RPMI7951 (cell line): ENCODE measurements at places on chromosomes 5 and 9.

GRCh38 chr5:165305596-165305995, 1800.2 kb downstream of the MAT2B start:
- DNase-seq: no peak

DNA sequence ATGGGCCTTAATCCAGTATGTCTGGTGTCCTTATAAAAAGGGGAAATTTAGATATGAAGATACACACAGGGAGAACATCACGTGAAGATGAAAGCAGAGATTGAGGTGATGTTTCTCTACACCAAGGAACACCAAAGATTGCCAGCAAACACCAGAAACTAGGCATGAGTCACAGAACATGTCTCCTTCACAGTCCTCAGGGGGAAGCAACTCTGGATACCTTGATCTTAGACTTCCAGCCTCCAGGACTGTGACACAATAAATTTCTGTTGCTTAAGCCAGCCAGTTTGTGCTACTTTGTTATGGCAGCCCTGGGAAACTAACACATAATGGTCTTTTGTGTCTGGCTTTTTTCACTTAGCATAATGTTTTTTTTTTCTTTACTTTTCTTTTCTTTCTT, 41.2 kb upstream of the STRBP start:
- no peak for DNase-seq

GRCh38 chr5:149128023-149128875, 13.0 kb upstream of the ABLIM3 start:
- peak; percentile 49 for DNase-seq

- no peak for DNase-seq
Observed at GRCh38 chr9:11653867-11654266, 1039.3 kb upstream of the TYRP1 start.

GRCh38 chr5:163276466-163276865, 160.9 kb upstream of the CCNG1 start:
- no peak for DNase-seq

GRCh38 chr5:159783726-159784247, 132.5 kb upstream of the ADRA1B start:
- DNase-seq: no peak

DNA sequence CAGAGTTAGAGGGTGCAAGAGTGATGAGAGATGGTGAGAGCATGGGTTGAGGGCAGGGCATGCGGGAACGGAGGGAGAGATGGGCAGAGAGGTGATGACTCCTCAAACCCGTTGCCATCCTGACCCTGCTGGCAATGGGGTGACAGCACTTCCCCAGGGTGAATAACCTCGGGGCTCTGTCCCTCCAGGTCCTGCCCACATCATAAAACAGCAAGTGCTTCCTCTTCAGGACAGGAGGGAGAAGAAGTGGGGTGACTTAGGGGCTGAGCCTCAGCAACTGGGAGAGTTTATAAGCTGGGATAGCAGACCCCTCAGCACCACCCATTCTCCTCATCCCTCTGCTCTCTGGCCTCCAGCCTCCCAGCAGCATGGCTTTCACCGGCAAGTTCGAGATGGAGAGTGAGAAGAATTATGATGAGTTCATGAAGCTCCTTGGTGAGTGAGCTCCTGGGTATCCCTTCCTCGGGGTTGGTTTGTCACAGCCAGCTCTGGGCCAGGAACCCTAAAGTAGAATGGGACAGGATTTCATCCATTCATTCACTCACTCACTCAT, at the start of gene FABP6:
Gene FABP6 (plus strand): TSS at position 317 of the 553 bp plus-strand sequence. CDS start 52 bp downstream, at position 369.
- no peak for DNase-seq

DNA sequence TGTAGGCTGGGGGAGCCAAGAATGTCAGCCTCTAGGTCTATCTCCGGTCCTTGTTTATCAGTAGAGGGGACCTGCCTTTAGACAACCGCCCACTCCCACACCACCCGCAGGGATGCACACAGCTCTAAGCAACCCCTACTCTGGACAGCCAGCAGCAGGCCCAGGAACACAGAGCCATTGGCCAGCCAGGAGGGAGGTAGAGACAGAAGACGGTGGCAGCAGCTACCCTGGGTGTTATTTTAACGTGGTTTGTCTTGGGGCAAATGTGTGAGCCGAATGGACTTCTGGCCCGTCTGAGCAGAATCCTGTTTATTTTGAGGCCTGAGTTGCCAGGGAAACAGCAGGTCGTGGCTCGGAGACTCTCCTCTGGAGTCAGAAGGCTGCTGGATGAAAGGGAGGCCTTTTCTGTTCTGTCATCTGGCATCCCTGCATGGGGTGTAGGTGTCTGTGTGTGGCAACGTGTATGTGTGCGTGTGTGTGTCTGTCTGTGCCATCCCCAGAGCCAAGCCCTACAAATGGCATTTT, 382 bp upstream of the FGF1 start:
- peak; percentile 87 for DNase-seq

- peak; percentile 7 for DNase-seq
Observed at GRCh38 chr5:177336112-177336511, 15.4 kb downstream of the LMAN2 start.

GRCh38 chr9:134632329-134632728, 9.3 kb upstream of the COL5A1 start:
- DNase-seq: no peak

DNA sequence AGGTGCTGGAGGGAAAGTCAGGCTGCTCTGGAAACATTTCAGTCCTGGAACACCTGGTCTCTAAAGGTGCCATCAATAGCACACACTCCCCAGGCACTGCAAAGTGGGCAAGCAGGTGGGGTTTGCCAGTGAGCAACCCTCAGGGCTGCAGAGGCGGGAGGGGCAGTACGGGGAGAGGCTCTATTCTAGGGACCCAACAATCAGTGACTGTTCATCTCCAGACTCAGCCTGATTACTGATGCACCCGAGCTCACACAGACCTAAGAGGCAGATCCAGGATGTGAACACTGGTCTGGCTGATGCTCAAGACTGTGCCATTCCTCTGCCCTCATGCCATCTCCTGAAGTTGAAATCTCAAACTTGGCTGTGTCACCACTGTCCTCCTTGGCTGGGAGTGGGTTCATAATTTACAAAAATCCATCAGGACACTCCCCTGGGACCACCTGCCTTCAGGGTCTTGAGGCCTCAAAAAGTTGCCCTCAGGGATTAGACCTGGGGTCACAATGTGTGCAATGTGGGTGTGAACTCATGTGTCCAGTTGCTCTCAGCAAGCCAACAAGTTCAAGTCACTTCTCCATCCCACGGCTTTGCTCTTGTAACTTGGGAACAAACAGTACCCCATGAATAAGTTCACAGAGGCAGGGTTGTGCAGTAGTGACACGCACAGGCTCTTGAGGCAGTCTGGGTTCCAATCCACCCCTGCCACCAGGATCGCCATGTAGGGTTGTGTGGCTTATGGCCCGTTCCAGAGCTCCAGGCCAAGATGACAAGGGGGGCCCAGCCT, 19.9 kb upstream of the KCNMB1 start:
- no peak for DNase-seq

DNA sequence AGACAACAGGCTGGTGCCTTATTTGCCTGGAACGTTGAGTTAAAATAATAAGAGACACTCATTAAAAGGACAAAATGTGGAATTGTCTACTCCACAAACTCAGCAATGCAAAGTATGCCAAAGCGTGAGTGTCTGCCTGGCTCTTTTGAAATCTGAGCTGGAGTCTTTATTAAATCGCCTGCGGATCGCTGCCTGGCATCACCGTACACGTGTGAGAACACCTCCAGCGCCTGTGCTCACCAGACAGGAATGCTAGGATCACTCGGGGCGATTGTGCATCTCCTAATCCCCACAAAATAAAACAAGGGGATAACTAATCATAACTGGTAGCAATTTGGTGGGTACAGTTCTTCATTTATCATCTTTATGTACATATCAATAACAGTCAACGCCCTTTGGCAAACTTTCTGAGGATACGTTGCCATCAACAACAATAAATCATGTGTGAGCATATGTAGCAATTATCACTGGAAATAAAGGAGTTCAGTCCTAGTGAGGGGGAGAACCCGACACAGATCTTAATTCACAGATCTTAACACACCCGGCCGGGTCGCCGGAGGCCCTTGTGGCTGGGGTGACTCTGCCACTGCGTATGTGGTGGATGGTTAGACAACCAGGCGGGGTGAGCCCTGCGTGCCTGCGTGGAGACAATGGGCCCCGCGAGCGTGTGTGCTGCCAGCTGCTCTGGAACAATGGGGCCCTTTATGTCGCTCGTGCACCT, 284.9 kb upstream of the IRX1 start:
- peak; percentile 97 for DNase-seq

DNA sequence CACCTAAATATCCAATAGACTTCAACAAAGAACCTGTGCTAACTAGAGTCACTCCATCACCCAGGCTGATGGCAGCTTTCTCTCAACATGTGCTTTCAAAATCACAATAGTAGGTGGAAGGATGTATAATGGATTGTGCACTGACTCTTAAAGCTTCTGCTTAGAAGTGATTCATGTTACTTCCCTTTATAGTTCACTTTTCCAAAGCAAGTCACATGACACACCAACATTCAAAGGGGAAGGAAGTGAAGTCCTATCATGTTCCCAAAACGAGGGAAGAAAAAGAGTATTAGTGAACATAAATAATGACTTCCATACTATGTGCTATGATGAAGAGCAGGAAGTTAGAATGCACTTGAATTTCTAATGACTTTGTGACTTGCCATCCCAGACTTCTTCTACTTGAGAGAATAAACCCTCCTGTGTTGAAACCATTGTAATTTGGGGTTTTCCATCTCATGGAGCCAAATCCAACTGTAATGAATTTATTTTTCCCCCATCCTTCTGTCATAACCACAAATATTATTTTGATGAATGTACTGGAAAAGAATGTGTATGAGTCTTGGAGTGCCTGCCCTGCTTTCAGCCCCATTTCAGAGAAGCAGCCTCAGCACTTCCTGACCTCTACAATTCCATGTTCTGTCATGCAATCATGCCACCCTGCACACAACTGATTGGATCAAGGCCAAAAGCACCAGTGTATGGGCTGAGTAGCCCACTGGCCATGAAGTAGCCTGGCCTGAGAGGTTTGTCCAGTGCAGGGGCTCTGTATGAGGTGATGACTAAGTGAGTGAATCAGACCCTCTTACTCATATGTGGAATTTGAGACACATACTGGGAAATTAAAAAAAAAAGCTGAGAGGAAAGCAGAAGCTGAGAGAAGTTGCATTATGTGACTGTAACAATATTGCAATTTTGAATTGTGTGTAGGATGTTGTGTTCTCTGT, 525.9 kb upstream of the CLINT1 start:
- peak; percentile 97 for DNase-seq

GRCh38 chr9:4298255-4299004, 1.4 kb downstream of the GLIS3 start:
- DNase-seq: peak; percentile 37

DNA sequence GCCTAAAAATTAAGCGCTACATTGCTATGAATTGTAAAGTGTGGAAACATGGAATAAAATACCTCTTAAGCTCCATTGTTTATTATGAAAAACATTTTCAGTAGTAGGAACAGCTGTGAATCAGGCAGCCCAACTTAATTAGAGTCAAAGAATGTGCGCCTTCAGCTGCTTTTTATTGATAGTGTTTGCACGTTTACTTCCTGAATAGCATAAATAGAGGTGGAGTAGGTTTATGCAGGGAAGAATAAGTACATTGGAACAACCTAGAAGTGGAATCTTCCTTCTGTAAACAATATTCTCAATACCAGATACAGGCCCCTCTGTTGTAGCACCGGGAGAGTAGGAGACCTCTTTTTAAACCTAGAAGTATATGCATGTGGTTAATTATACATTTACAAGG, 79.9 kb downstream of the IQGAP2 start:
- no peak for DNase-seq

- DNase-seq: peak; percentile 98
Observed at GRCh38 chr5:61301341-61302199, 30.5 kb upstream of the ZSWIM6 start.

- peak; percentile 25 for DNase-seq
Observed at GRCh38 chr5:167050568-167051401, 1240.7 kb upstream of the WWC1 start.

DNA sequence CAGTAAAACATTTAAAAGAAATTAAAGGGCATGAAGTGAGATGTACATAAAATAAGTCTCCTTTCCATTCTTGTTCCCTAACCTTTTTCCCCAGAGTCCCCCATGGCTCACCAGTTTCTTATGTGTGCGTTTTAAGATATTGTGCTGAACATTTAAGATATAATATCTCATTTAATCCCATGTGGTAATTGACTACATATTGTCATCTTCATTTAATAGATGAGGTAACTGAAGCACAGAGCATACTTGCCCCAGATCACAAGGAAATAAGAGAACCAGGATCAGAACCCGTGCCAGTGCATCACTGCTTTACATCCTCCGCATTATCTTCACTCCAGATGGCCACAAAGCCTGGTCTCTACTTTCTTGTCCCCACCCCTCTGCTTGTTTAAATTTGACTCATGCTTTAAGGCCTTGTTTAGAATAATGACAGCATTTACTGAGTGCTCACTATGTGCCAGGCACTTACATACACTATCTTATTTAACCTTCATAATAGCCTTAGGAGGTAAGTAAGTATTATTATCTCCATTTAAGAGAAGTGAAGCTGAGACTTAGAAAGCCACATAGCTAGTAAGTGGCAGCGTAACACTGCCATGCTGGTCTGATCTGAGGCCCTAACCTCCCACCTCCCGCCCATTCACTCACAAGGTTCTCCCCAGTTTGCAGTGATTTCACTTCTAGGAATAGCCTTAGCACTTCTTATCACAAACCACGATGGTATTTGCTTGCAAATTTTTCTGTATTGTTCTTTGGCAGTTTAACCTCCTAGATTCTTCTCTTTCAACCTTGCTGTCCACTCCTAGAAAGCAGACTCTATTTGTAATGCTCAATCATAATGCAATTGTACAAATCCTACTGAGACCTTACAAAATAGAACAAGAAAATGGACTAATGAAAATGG, 78.4 kb upstream of the IL6ST start:
- no peak for DNase-seq

DNA sequence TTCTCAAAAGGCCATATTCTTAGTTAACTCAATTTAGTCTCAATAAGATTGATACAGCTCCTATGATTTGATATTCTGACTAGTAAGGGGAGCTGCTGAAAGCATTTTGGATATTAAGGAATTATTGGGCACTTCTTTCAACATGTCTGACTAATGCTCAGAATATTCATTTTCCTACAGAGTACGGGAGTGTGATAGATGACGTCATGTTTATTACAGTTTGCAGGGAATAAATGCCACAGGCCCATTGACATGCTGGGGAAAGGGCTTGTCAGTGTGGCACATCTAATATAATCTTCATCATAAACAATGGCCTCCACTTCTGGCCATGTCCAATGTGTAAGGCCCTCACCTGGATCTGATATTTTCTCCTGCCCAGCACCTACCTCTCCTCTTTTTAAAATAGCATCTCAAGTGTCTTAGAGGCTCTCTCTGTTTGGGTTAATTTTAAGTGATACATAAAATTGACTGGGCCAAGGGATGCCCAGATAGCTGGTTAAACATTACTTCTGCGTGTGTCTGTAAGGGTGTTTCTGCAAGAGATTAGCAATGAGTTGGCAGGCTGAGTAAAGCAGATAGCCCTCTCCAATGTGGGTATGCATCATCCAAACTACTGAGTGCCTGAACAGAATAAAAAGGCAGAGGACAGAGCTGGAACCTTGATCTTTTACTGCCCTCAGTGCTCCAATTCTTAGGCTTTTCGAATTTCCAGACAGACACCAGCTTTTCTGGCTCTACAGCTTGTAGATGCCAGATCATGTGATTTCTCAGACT, 99.3 kb downstream of the SLC24A2 start:
- DNase-seq: no peak
